ENCODE measurements at places on chromosomes 16 and 17.

DNA sequence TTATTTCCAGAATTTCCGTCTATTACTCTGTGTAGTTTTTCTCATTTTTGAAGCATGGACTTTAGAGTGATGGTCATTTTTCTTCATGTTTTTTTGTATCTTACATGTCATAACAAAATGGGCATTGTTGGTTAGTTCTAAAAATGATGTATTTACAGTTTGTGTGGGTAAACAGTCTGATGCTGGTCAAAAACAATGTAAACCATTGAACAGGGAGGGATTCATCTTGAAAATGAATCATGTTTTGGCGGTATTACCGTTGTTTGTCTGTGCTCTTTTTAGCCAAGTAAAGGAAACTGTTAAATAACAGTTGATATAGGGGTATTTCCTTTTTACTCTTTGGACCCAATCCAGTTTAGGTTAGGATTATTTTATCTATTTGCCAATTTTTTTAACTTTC lies 315.8 kb downstream of the BCAS3 start:
- DNase-seq = no peak

DNA sequence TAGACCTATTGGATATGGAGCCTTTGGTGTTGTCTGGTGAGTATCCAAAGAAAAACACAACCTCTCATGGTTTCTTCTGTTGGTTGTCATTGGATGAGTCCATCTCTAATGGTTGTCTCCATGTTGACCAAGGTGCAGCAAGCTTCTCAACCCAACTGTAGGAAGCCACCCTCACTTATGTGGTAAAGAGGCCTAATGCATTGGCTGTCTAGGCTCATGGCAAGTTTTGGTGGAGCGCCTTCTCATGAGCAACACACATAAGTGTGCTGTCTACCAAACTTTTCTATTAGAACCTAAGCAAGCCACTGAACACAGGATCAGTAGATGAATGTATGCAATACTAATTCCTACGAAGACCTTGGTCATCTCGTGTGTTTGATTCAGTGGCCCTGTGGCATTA lies 819 bp downstream of the NLK start:
- DNase-seq = no peak

GRCh38 chr17:9520649-9521048 lies 55.0 kb downstream of the STX8 start:
- DNase-seq = no peak

DNA sequence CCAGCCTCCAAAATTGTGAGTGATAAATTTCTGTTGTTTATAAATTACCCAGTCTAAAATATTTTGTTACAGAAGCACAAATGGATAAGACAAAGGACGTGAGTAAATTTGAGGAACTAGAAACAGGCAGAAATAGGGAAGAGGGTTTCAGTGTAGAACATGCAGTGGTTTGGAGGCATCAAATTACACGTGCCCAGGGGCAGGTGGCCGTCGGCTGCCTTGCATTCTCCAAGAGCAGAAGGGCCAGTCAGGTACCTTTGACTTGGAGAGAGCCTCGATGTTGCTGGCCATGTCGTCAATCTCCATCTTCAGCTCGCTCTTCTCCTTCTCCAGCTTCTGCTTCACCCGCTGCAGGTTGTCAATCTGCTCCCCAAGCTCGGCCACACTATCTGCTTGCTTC lies 54.3 kb downstream of the MYH13 start:
- DNase-seq = no peak

DNA sequence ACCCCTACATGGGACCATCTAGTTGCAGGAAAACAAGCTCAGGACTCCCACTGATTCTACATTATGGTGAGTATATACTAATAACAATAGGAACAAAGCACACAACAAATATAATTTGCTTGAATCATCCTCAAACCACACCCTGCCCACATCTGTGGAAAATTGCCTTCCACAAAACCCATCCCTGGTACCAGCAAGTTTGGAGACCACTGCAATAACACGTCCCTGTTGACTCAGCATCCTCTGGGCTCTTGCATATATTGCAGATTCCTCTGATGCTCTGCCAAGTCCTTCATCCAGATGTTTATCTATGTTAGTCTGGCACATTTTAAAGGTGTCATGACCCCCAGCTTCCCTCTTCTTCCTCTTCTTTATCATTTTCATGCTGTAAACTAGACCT lies 138.4 kb downstream of the PCTP start:
- no peak for DNase-seq

- no peak for DNase-seq
These were observed 21.4 kb downstream of the DEXI start for GRCh38 chr16:10920726-10921427.

DNA sequence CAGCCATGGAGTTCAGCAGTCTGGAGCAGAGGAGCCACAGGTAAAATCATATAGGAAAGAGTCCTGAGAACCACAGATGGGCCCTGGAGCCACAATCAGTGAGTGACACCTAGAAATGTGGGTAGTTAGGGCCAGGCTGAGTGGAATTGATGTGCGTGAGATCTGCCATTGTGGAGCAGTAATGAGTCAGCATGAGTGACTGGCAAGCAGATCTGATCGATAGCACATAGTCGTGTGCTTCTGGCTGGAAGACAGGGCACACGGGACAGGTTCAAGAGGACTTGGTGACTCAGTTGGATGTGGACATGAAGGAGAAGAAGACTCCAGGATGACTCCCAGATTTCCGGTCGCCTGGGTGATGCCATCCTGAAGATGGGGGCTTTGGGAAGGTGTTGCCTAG lies 12.3 kb downstream of the ADORA2B start:
- DNase-seq = no peak

DNA sequence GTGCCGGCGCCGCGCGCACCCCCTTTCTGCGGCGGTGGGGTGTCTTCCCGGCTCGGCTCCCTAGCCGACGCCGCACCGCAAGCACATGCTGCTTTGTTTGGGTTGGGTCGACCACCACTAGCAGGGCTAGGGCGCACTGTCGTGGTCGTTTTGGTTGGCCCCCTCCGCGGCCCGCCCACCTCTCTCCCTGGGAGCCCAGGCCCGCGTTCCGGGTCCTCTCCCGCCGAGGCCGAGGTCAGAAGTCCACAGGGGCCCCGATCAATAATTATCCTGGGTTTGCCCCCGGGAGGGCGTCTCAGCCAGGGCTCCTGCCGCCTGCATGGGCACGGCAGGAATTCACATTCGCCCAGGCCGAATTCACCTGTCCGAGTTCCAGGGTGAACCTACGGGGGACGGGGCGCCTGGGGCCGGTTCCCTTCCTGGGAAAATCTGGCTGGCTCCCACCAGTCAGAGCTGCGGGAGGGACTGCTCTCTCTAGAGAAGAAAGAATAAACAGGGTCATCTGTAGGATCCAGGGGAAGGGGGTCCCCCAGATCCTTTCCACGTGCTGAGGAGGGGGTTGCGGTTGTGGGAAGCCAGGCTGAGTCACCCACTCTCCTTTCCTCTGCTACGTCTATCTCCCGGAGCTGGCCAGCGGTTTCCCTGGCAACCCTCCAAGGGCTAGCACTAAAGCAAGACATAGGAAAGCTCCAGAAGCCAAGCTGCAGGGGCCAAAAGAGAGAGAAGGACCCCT lies 584 bp upstream of the STAT5B start:
- DNase-seq = peak; percentile 76

All from HuH-7 (cell line).